ENCODE measurements at places on chromosomes 2 and 18.
A peak's percentile ranks its signal among the peaks of the same experiment; 100 is the strongest.

- DNase-seq = no peak
These were observed 58.6 kb upstream of the HS6ST1 start for GRCh38 chr2:128377071-128377910.

- peak; percentile 23 for DNase-seq
These were observed 38.1 kb downstream of the AFTPH start for GRCh38 chr2:64562148-64562784.

DNA sequence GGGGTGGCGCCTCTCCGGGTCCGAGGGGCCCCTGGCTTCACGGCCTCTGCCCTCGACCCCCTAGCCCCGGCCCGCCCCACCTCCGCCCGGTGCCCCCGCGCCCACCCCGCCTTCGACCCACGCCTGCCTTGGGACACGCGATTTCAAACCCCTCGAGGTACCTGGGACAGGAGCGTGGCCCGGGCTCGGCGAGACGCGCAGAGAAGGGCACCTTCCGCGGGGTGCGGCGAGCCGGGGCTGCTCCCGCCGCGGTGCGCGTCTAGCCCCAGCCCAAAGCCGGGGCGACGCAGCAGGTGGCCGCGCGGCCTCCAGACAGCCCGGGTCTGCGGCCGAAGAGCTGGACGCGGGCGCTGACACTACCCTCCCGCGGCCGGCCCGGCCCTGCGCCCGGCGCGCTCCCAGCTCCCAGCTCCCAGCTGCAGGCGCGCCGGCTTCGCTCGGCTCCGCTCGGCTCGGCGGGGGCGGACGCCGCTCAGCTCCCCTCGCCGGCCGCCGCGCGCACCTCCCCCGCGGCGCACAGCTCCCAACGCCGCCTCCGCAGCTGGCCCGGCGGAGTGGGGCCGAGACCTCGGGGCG, at the start of gene CRACDL:
TSS of gene CRACDL (minus strand) at position 449 of the 576 bp plus-strand sequence. CDS start 89,425 bp downstream, outside the sequence.
- no peak for DNase-seq

DNA sequence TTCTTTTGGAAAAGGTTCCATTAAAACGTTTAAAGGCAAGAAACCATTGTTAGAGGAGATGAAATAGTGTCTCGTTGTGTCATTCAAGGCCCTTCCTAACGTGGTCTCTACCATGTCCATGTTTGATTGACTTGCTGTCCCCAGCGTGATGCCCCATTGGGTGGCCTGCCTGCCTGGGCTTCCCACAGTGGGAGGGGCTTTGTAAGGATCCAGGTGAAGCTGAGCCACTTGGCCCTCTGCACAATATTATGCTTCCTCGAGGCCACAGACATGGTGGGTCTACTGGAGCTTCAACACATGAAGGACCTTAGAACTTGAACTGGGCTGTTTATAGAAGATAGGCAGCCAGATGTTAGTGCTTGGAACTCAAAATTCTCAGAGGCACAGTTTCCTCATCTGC, 235.3 kb downstream of the FHOD3 start:
- DNase-seq = no peak

GRCh38 chr2:180360283-180360618, 353.2 kb upstream of the CWC22 start:
- no peak for DNase-seq

All from fibroblast of skin of right quadriceps (primary cell).